ENCODE measurements at places on chromosomes 3 and 15.

DNA sequence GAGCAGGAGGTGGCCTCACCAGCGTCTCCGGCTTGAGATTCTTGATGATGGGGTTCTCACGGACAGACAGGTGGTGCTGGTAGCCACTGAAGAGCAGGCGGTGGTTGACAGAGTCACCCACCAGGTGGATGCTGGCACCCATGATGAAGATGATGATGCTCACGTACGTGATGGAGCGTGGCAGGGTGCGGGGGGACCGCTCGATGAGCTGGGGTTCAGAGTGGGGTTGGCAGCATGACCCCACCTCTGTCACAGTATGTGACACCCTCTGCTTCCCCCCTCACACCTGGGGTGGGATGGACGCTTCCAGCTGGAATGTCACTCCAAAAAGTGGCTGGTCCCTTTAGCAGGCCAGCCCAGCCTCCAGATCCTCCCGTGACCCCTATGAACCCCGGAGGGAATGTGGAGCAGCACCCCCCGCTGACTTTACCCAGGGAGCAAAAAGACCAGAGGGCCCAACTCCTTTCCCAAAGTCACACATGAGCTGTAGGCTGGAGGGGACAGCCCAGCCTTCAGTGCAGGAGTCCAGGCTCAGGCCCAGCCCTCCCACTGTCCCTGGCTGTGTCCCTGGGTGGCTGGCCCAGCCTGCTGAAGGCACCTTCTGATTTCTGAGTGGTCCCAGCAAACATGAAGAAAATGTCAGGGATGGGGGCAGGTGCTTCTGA, 6.7 kb upstream of the CALML4 start:
- no peak for DNase-seq

DNA sequence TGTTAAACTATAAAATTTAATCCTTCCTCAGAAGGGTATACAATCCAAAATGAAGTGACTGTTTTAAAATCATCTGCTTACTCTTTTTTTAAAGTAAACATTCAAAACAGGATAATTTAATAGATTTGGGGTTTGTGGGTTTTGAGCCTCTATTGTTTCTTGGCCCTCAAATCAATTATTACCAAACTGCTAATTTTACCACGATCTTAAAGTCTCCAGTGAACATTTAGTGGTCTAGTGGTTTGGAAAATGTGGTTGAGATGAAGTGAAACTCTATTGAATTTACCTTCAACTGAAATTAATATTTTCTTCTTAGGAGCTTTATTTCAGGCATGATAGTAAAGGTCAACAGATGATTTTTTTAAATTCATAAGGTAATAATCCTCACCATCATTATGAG, 11.2 kb upstream of the ATP11B start:
- no peak for DNase-seq

DNA sequence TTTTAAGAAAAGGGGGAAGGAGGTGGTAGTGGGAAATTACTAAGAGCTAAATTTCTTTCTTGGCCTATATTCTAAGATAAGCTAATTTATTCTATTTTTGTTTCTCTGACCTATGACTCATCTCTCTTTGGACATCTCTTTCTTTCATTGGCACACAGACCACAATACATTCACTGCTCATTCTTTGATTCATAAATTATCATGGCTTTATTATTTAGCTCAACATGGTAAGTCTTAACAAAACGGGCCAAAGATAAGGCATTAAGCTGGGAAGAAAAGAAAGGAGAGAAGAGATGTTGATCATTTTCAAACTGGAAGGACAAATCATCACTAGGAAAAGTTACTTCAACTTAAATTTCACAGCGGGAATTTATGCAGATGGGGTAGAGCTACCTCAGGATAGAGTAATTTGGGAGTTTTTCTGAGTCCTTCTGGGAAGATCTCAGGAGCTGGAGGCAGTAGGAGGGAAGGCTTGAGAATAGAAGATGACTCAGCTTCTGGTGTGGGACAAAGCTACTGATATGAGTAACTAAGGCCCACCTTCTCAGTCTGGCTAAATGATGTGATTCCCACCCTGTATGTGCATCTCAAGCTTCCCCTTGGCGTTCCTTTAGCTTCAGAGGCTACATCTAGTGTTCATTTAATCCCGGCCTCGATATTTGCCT, 7.5 kb upstream of the ALCAM start:
- DNase-seq: no peak

DNA sequence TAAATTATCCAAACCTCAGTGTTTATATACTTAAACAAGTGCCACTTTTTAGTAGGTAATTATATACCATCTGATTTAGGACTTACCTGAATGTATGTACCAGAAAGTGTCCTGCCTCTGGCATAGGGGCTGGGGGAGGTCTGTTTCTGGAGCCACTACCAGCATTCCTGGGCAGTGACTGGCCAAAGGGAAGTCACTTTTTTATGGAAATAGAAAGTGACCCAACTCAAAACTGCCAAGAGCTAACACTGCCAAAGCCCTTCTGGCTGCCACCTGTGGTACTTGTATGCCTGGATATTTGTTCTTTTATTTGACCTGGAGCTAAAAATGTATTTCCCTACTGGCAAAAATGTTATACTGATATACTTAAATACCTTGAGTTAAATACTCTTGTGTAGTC, 42.7 kb downstream of the ESYT3 start:
- DNase-seq: no peak

GRCh38 chr3:23302271-23302670, 99.1 kb downstream of the UBE2E2 start:
- no peak for DNase-seq

DNA sequence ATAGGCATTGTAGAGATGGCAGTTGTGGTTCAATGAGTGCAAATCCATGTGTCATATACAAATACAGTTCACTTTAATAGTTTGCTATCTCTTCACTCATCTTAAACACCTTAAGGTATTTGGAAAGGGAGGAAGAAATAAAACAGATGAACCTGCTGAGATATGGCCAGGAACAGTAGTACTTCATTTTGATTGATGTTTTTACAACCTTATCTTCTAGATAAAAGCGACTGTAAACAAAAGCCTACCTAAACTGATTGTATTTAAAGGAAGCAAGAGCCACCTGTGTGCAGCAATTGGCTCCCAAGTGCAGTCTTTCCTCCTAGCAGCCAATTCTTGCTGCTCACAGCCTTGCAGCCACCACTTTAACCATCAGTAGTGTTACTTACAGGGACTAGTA, 217.7 kb downstream of the CDIN1 start:
- no peak for DNase-seq

Data from stimulated activated CD4-positive, alpha-beta T cell treated with anti-CD3 and anti-CD28 coated beads, Interleukin-1b, Interleukin-23, amount 100 ng/mL, for 1 hour (primary cell).